ENCODE measurements at places on chromosomes 11 and 22. TPM values are rescaled to one million over a fixed set of nuclear protein-coding genes. Genes with fewer than 3 reads are reported as not detected.

GRCh38 chr22:50341977-50342650, 1.0 kb upstream of the PPP6R2 start:
- DNase-seq: peak; percentile 80

DNA sequence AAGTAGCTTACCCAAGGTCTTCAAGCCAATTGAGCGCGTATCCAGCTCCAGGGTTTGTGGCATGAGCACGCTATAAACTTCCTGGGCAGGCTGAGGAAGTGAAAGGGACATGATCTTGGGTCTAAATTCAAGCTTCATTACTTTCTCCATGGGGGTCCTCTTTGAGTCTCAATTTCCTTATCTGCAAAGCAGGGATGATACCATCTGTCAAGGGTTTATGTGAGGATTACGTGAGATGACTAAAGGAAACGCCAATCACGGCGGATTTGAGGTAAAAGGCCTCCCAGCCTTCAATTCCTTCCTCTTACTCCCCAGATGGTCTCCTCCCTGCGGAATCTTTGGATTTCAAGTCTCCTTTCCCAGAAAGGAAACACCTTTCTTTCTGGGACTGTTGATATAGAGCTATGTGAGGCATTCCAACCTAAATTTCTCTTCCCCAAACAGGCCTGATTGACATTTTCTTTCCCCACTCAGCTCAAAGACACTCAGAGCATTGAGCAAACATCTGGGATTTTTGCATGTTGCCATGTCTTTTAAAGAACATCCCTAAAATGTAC, 474.4 kb downstream of the INSC start:
- DNase-seq: no peak

The TMEM86A gene
- total RNA-seq: 1.3 TPM

The XPNPEP3 gene
- 10.9 TPM for total RNA-seq

GRCh38 chr11:62614275-62614674, 1.2 kb downstream of the ROM1 start:
- peak; percentile 34 for DNase-seq

The ZNRF3 gene
- 7.1 TPM for total RNA-seq

DNA sequence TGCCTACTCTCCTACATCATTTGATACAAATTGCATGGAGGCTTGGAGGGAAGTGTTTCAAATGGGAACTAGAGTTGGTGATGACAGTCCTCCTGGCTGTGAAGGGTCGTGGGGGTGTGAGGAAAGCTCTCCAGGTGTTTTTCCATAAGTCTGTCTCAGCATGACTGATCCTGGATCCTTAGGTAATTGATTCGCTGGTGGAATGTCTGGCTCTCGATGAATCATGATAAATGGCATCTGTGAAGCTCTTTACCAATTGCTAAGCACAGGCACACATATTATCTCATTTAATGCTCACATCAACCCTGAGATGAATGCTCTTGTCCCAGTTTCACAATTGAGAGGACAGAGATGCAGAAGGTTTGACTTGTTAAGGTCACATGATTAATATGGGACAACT, 107.5 kb downstream of the PKNOX2 start:
- DNase-seq: no peak

GRCh38 chr11:19258641-19259230, 18.0 kb upstream of the E2F8 start:
- DNase-seq: no peak

DNA sequence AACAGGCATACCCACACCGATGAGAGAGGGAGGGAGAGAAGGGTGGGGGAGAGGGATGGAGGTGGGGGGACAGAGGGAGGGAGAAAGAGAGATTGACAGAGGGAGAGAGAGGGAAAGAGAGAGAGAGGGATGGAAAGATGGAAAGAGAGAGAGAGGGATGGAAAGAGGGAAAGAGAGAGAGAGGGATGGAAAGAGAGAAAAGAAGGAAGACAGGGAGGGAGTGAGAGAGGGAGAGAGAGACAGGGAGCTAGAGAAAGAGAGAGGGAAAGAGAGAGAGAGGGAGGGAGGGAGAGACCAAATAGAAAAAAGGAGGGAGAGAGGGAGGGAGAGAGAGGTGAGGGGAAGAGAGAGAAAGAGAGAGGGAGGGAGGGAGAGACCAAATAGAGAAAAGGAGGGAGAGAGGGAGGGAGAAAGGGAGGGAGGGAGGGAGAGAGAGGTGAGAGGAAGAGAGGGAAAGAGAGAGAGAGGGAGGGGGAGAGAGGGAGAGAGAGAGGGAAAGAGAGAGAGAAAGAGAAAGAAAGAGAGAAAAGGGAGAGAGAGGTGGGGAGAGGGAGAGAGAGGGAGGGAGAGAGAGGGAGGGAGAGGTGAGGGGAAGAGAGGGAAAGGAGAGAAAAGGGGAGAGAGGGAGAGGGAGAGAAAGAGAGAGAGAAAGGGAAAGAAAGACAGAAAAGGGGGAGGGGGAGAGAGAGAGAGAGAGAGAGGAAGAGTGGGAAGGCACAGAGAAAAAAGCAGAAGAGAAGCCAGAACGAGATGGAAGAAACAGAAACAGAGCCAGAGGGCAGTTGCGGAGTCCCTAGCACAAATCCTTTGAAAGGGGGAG, 23.8 kb downstream of the MB start:
- no peak for DNase-seq

- DNase-seq: no peak
These were observed 3.8 kb downstream of the PKDREJ start for GRCh38 chr22:46259374-46259773.

GRCh38 chr11:10777806-10778205, 26.8 kb downstream of the CTR9 start:
- DNase-seq: no peak

The CCDC188 gene
- 5.3 TPM for total RNA-seq

The APOL2 gene
- 20.6 TPM for total RNA-seq

DNA sequence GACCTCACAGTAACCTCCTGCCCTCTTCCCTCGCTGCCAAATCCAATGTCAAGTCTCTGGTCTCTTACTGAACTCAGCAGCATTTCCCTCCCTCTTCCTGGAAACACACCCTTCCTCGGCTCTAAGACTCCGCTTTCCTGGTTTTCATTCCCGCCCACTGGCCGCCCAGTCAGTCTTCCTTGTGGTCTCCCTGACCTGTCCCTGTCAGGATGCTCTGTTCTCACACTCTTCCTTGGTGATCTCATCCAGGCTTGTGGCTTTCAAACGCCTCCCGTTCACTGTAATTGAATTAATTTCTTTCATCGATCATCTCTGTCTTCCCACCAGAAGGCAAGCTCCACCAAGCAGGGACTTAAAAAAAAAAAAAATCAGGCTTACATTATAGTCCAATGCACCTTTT, 33.5 kb downstream of the MYO18B start:
- peak; percentile 72 for DNase-seq

The RFPL3 gene
- not detected for total RNA-seq

- DNase-seq: peak; percentile 13
These were observed 99.4 kb downstream of the MIAT start for GRCh38 chr22:26756675-26757293.

The FGF4 gene
- not detected for total RNA-seq

- DNase-seq: peak; percentile 54
These were observed 512.8 kb downstream of the INSC start for GRCh38 chr11:15627560-15627959.

DNA sequence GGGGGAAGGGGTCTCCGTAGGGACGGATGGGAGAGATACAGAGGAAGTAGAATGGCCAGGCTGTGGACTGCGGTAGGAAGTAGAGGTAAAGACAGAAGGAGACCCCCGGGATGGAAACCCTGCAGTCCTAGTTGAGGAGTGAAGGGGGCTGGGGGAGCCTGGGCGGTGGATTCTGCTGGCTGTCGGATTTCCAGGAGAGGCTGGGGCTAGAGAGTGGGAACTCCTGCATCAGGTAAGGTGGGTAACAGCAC, 727 bp upstream of the SCARF2 start:
- DNase-seq: no peak

GRCh38 chr11:79129702-79130101, 311.1 kb downstream of the TENM4 start:
- DNase-seq: no peak

DNA sequence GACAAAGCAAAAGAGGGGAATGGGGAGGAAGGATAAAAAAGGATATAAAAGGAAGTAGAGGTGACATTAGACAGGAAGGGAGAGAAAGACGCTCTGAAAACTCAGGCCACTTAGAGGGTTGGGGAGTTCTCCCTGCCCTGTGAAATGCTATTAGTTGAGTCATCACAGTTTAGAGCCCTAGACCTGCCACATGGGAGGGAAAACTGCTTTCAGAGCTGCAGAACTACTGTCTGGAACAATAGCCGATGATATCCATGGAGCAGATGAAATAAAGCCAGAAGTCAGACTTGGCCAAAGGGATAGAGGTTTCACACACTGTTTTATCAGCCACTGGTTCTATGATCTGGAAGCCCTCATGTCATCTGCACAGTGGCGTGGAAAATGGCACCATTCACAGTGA, 157.9 kb downstream of the NCAM1 start:
- DNase-seq: peak; percentile 74

DNA sequence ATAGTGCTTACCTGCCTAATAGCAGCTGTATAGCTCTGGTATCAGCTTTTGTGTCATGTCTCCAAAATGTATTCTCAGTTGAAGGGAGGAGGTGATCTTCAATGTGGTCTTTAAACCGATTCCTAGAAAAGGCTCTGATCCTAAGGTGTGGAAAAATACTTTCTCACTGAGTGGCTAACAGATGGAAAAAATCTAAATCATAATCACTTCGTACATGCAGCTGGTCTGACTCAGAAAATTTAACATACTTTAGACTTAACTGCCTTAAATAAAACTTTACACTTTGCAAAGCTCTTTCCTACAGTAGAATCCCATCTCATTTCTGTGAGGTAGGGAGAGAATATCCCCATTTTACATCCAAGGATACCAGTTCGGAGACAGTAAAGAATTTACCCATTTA, 38.0 kb downstream of the C2CD3 start:
- DNase-seq: no peak

The CST6 gene
- total RNA-seq: not detected

DNA sequence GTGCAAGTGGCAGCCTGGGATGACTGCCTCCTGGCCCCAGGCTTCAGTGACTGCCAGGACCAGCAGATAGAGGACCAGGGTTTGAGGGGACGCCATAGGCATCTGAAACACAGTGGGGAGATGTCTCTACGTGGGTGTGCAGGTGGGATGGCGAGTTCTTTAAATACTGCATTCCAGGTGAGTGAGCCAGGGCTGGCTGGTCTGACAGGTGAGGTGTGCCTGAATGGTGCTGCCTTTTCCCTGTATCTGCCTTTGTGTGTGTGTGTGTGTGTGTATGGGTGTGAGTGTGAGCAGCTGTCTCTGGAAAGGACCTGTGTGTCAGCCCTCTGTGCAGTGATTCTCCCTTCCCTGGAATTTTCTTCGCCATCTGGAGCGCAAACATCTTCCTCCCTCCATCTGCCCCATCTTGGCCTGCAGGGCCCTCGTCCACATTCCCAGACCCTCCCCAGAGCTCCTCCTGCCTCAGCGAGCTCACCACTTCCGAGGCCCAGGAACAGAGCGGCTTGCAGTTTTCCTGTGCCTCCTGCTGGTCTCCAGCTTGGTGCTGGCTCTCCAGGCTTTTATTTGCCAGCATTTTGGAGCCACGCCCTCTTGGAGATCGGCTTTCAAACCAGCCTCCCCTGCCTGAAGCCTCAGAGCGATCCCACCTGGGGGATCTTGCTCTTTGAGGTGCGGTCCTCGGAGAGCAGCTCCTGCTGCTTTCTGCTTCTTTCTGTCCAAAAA, at the start of gene GPHA2:
GPHA2 (minus strand) TSS at position 535 of the 723 bp plus-strand sequence; CDS start at position 102, 433 bp downstream.
- DNase-seq: no peak

GRCh38 chr11:111718859-111719258, 47.3 kb downstream of the PPP2R1B start:
- DNase-seq: no peak

The APOL5 gene
- not detected for total RNA-seq

DNA sequence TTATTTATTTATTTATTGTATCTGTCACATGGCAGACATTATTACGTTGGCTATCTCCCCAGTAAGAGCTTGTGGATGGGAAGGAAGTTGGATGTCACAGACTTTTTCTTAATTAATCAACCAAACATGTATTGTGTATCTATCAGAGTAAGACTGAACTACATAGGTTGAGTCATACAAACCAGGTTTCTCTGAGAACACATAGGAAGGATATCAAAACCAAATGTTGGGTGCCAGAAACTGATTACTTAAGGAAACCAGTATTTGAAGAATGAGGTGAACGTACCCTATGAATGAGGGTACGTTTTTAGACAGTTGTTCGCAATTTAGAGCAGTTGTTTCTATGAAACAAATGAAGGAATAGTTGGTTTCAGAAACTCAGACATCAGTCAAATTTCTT, 136.4 kb downstream of the SLC17A6 start:
- no peak for DNase-seq

GRCh38 chr11:14821031-14821430, 71.0 kb downstream of the CYP2R1 start:
- DNase-seq: no peak

The UPK3A gene
- not detected for total RNA-seq

Measured in HT1080 (cell line).